ENCODE measurements at places on chromosomes 6 and 20. TPM values are rescaled to one million over a fixed set of nuclear protein-coding genes. Genes with fewer than 3 reads are reported as not detected.

RUNX2 gene
- 2.5 TPM for total RNA-seq

SNPH gene
- 0.64 TPM for total RNA-seq

COL20A1 gene
- not detected for total RNA-seq

LRFN2 gene
- total RNA-seq = 0.32 TPM

PHACTR1 gene
- 1.6 TPM for total RNA-seq

LST1 gene
- total RNA-seq = 2.4 TPM

SLC22A2 gene
- total RNA-seq = not detected

All from esophagus mucosa (tissue), 1 donor.